HEK293T (cell line): ENCODE measurements at places on chromosomes 6 and 20.

- DNase-seq, result no peak
Measured at GRCh38 chr20:44600758-44601201, 18.4 kb downstream of the PKIG start.

GRCh38 chr6:4210629-4211419, 75.4 kb upstream of the ECI2 start:
- DNase-seq, result peak; percentile 60

GRCh38 chr6:53724501-53724900, 58.9 kb upstream of the KLHL31 start:
- no peak for DNase-seq

GRCh38 chr20:4305091-4305490, 289.7 kb upstream of the RNF24 start:
- no peak for DNase-seq

DNA sequence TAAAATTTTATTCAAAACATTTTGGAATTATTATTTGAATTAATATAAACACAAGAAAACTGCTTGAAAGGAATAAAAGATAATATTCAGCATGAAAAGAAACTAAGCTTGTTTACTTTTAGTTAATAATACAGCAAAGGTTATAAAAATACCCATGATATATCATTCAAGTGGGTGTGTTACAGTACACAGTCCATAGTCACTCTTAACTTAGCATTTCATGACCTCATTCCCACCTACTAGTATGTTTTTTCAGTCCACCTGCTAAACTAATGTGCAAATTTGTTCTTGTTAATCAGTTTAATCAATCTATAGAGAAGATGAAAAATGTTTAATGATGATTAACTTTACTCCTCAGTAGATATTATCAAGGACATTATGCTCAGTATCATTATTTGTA, 841.4 kb upstream of the EPHA7 start:
- no peak for DNase-seq

GRCh38 chr6:78832091-78832808, 35.1 kb upstream of the IRAK1BP1 start:
- DNase-seq, result no peak

- no peak for DNase-seq
Measured at GRCh38 chr6:166010136-166010960, 157.3 kb downstream of the TBXT start.

DNA sequence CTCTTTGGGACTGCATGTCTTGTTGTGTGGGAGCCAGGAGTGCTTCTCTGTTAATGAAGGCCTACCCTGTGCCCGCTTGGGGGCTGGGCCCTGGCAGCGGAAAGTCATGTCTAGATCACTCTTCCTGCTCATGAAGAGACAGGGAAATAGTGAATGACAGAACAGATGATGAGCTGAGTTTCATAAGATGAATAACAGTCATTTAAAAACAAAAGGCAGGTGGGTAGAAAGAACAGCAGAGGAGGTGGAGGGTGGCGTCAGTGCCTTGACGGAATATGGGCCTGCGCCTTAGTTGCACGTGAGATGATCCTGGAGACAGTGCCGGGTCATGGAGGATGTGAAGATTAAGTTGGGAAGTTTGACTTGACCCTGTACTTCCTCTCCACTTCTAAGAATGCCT, 85.5 kb downstream of the ARID1B start:
- DNase-seq, result no peak

GRCh38 chr6:169083508-169083874, 170.2 kb downstream of the THBS2 start:
- DNase-seq, result no peak

- DNase-seq, result no peak
Measured at GRCh38 chr6:156582509-156582992, 194.6 kb upstream of the ARID1B start.

DNA sequence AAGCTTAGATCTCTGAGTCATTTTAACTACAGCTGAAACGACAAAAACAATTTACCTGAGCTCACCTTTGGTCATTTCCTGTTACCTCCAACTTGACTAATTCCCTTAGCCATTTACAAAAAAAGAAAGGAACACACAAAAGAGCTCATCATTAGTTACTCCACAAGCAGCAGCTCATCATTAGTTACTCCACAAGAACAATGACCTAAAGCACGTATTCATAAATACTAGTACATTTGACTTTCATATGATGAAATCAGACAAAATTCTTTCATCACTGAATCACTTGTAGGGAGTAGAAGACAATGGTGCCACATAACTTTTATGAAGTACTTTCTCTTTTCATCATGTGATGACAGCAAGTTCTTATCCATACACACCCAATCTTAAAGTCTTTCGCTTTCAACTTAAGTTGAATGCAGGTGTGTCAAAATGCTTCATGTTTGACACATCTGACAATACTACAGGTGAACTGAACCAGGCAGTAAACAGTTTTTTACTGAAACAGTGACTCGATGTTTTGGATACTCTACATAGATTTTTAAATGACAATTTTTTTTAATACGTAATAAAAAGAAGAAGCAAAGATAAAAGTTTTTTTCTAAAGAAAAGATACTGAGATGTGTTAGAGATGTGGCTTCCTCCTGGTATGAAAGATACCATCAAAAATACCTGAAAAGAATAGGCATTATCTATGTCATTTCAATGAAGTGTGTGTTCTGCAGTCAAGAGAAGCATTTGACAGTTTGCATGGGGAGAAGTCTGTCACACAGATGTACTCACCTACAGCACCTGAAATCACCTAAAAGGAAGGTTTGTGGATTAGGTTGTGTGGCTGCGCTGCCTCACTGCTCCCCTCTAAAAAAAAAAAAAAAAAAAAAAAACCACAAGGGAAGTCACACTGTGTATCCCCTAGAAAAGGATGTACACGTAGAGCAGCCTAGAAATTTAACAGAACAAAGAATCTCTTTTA, 109.1 kb downstream of the PRDM1 start:
- no peak for DNase-seq

DNA sequence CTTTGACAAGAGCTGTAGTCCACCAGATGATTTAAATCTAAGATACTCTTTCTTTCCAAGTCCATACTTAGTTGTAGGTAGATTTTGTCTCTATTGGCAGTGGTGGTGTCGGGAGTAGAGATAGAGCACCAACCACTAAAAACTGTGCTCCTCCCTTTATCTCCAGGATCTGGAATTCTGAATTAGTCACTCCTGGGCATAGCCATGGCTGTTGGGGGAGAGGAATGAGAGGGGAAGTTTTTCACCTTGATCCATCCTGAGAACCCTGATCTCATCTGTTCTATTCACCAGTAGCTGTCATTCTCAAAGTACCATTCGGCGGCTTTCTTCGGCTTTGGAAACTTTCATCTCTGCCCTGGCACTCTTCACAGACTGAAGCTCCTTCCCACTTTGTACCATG, 35.6 kb upstream of the NKX2-4 start:
- no peak for DNase-seq

DNA sequence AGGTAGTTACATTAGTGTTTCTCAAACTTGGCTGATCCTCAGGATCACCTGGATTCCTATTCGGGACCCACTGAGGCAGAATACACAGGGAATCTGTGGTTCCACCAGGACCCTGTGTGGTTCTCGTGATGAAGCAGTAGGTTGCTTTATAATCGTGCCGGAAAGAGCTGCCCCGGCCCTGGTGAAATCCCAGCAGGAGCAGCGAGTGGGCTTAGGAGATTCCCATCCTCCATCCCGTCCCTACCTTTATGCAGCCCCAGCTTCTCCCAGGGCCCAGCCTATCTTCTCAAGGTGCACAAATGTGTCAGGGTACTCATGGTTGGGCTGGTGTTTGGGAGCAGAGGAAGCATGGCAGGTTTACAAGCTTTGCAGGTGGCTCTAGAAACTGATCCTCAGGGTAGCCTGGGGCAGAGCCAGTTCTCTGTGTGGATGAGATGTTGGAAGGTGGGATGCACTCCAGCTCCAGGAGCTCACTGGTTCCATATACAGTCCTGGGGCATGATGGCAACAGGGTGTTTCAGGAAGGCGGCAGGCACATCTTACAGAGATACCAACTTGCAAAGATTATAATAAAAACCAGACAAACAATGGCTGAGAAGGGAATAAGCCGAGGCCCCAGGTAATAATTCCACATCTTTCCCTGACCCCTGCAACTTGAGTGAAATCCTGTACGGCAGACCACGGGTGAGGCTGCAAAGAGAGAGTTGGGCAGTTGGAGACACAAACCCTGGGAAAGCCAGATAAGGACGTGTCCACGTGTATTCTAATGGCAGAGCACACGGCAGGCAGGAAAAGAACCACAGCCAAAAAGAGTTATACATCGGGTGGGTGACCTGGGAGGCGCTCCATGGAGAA, 5.9 kb downstream of the SLC22A1 start:
- no peak for DNase-seq

DNA sequence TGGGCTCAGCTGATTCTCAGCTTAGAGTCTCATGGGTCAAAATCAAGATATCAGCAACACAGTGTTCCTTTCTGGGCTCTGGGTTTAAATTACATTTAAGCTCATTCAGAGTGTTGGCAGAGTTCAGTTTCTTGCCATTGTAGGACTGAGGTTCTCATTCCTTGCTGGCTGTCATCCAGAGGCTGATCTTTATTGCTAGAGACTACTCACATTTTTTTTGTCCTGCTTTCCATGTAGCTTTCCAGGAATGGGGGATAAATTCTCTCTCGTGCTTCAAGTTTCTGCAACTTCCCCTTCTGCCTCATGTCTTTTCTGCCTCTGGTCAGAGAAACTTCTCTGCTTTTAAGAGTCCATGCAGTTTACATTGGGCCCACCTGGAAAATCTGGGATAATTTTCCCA, 86.9 kb downstream of the RFX6 start:
- no peak for DNase-seq

DNA sequence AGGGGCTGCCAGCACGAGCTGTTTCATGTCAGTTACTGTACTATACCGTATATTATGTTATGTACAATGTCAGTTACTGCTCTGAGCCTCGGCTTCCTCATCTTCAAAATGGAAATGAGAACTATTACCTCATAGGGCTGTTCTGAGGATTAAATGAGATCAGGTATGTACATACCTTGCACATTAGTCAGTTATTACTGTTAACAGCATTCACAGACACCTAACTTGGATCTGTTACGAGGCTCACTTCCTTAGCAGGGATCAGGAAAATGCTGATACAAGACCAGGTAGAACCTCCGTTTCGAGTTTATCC, 69.7 kb upstream of the TBC1D7 start:
- DNase-seq, result no peak

- DNase-seq, result peak; percentile 60
Measured at GRCh38 chr20:52313341-52313963, 121.9 kb upstream of the ZFP64 start.

GRCh38 chr6:12381587-12381986, 91.4 kb downstream of the EDN1 start:
- DNase-seq, result no peak

DNA sequence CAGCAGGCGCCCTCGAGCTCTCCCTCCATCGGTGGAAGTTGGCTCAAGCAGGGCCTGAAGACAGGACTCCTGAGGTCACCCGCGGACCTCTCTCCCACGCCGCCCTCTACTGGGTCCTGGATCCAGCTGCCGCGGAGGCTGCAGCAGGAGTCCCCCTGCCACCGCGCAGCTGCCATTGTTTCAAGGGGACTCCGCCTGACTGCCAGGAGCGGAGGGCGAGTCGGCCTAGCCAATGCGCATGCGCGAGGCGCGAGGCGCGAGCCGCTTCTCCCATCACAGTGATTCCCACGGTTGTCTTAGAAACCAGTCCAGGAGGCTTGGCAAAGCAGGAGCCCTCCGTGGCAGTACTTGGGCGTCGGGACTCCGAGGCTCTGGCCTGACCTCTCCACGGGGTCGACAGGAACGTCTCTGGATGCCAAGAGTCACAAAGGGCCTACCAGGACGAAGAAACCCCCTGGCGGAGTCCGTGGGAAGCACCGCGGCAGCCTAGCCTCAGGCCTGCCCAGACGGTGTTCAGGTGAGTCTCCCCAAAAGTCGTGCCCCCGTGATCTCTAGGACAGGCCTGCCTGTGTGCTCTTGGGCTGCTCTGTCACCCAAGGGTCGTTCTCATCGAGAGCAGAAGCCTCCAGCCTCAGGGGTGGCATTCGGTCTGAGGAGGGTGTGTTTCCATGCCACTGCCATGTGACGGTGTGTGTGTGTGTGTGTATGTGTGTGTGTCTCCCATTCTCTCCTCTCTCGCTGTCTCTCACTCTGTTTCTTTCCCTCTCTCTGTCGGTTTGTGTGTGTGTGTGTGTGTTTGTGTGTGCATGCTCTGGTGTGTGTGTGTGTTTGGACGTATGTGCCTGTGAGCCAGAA, 290.6 kb upstream of the ZNF337 start:
- DNase-seq, result no peak

DNA sequence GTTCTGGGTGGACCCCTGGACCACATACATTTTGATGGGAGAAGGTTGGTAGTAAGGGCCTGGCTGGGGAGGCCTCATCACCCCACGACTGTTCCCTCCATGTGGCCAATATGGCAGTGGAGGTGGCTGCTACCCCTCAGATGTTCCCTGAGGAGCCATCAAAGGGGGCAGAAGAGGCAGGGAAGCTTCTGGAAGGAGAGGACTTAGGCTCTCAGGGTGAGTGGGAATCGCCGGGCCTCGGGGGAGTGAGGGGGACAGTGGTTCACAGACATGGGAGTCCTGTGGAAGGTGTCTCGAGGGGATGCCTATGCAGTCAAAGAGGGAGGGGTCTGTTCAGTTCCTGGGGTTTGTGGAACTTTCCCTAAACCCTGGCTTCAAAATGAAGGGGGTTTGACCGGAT, 32.9 kb upstream of the FRMD1 start:
- no peak for DNase-seq

- DNase-seq, result no peak
Measured at GRCh38 chr6:26300828-26301227, 64.2 kb upstream of the BTN3A2 start.

- no peak for DNase-seq
Measured at GRCh38 chr20:19045371-19045770, 167.1 kb upstream of the SLC24A3 start.

DNA sequence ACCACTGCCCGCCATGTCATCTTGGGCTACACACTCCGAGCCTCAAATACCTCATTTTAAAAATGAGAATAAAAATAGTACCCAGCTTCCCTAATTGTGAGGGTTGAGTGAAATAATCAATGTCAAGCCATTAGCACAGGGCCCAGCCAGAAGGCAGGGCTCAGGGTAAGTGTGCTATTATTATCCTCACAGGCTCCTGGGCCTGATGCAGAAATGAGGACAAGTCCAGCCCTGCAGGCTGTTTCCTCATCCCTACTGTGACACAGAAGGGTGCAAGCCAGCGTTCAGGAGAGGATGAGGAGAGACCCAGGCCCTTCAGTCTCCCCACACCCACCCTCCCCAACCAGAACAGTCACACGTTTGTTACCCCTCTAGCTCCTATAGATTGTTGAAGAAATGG, 4.0 kb downstream of the DLK2 start:
- no peak for DNase-seq

DNA sequence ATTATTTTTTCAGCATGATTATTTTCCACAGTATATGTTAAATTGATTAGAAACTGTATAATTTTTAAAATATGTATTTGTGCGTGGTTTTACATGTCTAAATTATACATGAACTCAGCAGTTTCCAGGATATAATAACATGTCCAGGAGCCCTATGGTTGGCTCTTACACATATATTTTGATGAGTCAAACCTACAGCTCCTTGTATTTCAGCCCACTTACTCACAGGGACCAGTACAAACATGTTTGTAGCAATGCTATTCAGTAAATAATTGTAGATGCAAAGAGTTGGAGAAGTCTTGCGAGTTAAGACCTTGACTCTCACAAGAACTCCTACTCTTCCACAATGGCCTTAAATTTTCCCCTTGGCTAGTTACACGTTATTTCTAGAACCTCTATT, 107.2 kb upstream of the SASH1 start:
- no peak for DNase-seq
